ENCODE measurements at places on chromosomes 4 and X.

DNA sequence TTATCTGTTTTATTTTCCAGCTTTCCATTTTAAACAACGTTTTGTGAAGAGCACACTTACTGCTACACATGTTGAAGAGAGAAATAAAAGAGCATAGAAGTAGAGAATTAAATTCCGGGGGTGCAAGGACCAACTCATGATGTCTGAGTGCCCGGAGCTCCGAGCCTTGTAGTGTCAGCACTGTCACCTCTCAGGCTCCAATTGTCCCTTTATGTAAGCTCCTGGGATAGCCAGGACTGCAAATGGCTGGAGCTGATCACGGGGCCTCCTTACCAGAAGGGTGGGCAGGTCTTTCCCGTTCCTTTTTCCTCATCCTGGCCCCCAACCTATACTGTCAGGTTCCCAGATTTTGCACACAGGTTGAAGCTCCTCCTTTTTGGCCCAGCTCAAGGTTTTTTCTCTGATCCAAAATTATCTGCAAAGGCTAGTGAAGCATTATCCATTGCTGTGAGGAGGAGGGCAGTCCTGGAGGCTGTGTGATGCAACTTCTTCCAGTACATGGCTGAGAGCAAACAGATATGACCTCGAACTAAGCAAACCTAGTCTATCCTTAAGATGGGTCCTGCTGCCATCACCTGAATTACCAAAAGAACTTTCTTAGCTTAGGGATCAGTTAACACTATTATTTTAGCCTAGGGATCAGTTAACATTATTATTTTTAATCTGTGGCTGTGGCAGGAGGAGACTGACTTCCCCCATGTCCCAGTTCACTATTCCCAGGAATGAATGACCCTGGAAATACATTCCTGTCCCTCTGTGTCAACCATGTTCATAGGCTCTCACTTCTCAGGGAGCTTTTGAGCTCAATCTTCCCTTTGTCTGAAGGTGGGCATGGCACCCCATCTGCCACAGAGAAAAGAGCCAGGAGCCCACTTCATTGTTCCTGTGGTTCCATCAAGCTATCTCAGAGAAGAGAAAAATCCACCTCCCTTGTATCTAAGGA lies at the start of gene FGG:
Gene FGG, minus strand, starts transcription at position 185 of the 943 bp plus-strand sequence. Its CDS starts 47 bp downstream, at position 138.
- no peak for DNase-seq

DNA sequence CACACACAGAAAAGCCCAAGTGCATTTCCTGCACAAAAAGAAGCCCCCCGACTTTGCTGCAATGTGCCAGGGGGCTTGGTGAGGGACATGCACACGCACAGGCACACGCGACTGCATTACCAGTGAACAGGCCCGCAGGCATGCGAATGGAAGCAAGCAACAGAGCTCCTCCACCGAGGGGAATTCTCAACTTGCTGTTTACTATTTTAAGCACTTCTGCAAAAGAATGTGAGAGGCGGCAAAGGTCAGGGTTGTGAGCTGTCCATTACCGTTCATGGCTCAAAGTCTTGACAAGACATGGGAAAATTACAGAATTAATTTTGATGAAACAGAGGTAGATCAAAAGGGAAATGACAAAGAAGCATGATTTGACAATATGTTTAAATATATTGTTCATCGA lies 342.5 kb upstream of the NOCT start:
- DNase-seq = no peak

DNA sequence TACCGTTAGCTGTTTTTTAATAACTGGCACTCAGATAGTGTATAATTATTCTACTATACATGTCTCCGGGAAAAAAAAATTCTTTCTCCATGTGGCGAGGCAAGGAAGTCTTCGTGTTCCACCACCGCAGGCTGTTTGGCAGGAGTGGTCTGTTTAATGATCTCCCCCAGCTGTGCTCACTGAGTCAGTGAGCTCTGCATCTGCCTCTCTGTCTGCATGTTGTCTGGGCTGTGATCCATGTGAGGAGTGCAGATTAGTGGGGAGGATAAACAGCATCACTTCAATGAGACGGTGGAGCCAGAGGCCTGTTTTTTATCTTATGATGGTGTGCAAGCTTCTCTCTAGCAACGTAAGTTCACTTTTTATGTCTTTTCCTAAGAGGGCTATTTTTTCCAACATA lies 69.8 kb downstream of the RPS3A start:
- DNase-seq = no peak

- DNase-seq = no peak
Observed at GRCh38 chr4:107997794-107998193, 8.1 kb downstream of the HADH start.

- no peak for DNase-seq
Observed at GRCh38 chr4:136476753-136477152, 1055.5 kb downstream of the PCDH18 start.

All from NT2/D1 (cell line).